ENCODE measurements at places on chromosomes 3 and 15.

DNA sequence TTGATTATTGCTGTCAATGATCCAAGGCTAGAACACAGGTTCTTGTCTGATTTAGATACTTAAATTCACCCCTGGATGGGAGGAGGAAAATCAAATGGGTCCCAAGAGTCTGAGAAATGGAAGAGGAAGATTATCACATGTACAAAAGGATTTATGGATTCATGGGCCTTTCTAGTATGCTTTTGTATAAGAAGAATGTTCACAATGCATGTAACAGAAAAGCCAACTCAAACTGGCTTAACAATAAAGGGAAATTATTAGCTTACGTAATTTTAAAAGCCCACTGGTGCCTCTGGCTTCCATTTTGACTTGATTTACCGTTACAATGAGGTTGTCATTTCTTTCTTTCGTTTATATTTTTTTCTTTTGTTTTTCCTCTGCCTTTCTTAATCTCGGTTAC, 782.5 kb upstream of the GRM7 start:
- DNase-seq = no peak

GRCh38 chr3:88003115-88003755, 55.6 kb downstream of the CGGBP1 start:
- DNase-seq = no peak

- DNase-seq = no peak
Observed at GRCh38 chr3:100274361-100274760, 13.6 kb downstream of the TBC1D23 start.

DNA sequence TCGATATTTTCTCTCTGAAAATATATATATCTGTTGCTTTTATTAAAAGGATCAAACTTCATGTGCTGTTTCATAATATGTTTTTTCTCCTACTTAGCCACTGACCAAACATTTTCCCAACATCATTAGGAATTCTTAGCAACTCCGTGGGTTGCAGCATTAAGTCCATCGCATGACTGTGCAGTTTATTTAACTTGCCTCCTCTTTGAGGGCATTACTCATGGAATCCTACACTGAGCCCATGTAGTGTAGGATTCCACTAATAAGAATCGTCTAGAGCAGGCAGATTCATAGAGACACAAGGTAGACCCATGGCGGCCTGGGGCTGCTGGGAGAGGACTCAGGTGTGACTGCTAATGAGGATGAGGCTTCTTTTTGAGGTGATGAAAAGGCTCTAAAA, 49.3 kb downstream of the CMTM6 start:
- no peak for DNase-seq

GRCh38 chr3:45832699-45833098, 9.2 kb downstream of the LZTFL1 start:
- no peak for DNase-seq

All from ascending aorta (tissue), 2 donors.